Activated effector memory CD4-positive, alpha-beta T cell treated with Interleukin-2 at 50 U/mL for 16 hours (primary cell): ENCODE measurements at places on chromosomes 5 and 9.

GRCh38 chr5:72046106-72046505 lies 61.2 kb upstream of the MAP1B start:
- DNase-seq, result no peak

DNA sequence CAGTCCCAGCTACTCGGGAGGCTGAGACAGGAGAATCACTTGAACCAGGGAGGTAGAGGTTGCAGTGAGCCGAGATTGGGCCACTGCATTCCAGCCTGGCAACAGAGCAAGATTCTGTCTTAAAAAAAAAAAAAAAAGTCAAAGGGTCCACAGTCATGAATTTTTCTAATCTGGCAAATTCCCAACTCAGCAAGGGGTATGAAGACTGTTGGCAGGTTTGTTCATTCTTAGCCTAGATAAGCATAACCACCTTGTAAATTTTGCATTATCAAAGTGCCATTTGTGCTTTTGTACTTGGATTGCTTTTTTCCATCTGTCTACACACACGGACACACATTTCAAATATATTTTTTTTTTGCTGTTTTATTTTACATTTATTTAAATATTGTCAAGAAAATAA lies 299.8 kb upstream of the NUDT12 start:
- DNase-seq, result no peak

DNA sequence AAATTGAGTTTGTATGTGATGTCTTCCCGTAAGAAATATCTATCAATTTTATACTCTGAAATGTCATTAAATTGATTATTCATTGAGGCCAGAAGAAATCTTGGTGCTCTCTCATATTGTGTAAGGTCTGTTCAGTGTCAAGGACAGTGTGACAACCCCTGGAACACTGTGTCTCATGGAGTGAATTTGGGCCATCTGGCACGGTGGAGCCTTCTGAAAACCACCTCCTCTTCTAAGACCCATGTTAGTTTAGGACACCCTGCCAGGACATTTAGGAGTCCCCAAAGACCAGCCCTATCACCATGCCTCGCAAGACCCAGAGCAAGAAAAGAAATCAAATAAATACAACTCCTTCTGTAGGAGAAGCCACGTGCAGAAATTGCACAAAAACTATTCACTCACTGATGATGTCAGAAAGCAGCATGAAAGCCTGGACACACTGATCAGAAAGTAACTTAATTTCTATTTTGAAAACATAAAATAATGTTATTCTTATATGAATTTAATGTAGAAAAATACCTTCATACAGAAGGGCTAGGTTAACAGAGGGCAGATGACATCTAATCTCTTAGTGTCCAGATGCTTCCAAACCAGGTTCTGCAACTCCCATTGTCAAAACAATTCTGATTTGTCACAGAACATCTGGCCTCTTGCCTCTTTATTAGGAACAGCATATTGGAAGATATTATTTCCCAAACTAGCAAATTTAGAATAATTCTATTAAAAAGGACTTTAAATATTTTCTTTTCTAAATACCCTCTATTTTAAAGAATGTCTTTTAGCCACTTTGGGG lies 298.8 kb downstream of the NR2F1-AS1 start:
- no peak for DNase-seq

DNA sequence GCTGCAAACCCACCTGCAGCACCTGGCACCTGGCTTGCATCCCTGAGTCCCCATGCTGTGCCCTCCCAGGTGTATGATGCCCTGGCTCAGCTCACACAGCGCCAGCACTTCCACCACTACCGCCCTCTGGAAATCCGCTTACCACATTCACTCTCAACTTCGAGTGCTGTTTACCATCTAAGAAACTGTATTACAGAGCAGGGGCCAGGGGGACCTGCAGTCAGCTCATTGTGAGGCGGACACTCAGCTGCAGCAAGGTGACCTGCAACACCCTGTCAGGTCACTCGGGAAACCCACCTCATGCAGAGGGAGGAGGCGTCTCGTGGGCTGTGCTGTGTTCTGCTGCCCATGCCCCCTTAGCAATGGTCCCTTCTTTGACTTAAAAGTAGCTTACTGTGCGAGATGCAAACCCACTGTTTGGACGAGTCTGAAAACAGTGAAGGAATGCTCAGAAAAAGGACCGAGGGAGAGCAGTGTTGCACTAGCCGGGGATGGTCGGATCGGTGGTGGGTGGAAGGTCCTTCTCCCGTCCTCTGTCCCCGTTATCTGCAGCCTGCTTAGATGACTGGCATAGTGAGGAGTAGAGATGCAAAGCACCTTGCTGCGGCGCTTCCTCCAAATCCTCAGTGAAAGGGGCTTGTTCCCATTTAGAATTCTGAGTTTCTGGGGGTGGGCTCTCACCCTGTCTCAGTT lies 55.2 kb upstream of the CTSL start:
- no peak for DNase-seq

GRCh38 chr5:1112596-1113331 lies 901 bp upstream of the SLC12A7 start:
- no peak for DNase-seq

- no peak for DNase-seq
Measured at GRCh38 chr5:116613445-116613844, 38.8 kb upstream of the SEMA6A start.

DNA sequence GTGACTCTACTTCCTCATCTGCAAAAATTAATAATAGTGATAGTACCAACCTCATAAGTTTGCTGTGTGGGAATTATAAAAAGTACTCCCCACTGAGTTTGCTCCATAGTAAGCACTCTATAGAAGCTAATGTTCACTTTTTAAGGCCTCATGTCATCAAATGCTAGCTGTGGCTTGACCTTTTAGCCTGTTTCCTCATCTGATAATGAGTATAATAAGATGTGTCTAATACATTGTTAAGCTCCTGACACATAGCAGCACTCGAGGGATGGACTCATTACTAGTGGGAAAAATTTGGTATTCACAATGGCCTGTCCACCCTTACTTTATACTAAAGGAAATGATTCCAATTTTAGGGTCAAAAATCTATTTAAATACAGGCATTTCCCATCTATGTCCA lies 26.1 kb upstream of the CAST start:
- DNase-seq, result no peak

DNA sequence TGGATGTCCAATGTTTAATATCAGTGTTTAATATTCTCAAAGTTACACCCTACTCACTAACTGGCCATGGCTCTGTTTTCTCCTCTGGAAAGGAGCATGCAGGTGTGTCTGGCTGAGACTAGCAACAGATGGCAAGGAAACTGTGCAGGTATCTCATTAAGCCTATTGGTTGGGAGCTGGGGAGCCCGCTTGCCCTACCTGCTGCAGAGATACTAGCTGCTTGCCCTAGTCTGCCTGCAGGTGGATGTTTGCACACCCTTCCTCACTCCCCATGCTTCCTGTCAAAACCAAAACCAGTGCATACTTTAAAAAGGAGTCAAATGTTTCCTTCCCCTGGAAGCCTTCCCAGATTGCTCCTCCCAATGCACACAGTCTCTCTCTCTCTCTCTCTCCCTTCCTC lies 228.3 kb upstream of the RASEF start:
- no peak for DNase-seq

DNA sequence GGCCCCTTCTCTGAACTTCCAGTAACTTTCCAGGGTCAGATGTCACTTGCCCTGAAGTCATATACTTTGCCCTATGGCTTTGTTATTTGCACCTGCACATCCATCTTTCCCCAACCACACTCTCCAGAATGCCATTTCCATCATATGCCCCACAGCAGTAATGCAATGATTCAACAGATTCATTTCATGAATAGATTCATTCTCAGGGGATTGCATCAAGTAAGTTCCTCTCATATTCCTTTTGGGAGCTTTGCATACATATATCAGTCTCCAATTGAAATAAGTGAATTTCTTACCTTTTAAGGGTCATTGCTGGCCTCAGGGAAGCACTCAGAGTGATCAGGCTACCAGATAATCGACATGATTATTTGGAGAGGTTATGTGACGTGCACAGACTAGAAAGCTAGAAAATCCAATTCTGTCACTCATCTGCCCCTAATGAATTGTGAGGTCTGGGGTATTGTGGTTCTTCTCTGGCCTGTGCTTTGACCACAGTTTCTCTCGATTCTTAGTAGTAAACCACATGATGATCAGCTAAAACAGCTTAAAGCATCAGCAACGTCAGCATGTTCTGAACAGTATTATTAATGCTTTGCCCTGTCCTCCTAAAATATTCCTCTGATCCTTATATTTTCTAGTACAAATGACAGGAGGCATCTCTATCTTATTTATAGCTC lies 179.9 kb downstream of the ATPSCKMT start:
- no peak for DNase-seq

GRCh38 chr5:10903786-10904560 lies 142.9 kb upstream of the DAP start:
- DNase-seq, result no peak
